ENCODE measurements at places on chromosomes 3 and 15.

GRCh38 chr15:64883100-64883581 is 28.6 kb upstream of the ANKDD1A start:
- DNase-seq, result peak; percentile 45

DNA sequence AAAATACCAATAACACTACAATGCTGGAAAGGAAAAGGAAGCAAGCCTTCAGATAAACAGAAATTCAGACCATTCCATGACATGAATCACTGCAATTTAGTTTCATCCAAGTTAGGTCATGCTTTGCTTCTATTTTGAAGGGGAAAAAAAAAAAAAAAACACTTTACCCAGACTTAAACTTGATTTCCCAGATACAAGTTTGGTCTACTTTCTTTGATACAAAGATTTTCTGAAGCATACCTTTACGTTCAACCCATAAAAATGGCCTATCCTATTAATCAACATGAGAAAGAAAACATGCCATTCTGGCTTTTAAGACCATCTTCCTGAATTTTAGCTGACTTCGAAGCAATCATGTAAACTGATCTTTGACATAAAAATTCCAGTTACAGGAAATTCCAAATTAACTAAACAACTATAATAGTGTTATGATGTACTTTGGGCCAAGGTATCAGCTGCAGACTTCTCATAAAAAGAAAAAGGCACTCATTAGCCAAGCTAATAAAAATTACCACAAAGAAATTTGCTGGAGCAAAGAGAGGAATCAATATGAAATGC is 12.6 kb downstream of the OSBPL10 start:
- DNase-seq, result no peak

DNA sequence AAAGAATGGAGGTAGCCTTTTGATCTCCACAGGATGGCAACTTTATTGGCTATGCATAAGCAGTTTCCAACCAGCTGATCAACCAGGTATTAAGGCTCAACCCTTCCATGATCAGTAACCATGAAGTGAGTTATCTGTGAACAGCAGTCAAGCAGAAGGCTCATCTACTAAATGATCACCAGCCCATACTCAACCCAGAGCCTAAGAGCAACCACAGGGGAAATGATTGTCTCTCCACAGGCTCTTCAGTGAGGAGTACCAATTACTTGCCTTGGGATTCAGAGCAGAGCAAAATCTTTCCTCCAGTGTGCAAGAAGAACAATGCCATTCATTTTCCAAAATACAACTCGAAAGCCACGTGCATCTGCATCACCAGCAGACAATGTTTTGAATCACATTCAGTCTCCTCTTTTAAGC is 754.8 kb downstream of the ROBO1 start:
- no peak for DNase-seq

DNA sequence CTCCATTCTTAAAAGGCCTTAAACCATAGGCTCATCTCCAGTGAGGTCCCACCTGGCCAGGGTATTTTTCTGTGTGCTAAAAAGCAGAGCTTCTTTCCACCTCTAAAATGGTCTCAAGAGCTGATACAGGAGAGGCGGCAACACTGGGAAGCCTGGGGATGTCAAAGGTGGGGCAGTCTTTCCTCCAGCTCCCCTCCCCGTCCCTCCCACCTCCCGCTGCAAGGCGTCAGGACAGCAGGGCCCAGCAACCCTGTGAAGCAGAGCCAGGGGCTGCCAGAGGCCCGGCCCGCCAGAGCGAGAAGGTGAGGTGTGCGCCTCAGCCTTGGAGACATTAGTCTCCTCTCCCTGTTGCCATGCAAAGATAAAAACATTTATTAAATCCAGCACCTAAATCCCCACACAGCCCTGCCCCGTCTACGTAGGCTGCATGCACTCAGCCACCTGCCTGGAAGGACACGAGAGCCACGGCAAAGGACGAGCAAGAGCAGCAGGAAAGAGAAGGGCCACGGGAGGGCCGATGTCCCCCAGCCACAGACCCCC is 75.6 kb downstream of the FAM174B start:
- DNase-seq, result no peak

DNA sequence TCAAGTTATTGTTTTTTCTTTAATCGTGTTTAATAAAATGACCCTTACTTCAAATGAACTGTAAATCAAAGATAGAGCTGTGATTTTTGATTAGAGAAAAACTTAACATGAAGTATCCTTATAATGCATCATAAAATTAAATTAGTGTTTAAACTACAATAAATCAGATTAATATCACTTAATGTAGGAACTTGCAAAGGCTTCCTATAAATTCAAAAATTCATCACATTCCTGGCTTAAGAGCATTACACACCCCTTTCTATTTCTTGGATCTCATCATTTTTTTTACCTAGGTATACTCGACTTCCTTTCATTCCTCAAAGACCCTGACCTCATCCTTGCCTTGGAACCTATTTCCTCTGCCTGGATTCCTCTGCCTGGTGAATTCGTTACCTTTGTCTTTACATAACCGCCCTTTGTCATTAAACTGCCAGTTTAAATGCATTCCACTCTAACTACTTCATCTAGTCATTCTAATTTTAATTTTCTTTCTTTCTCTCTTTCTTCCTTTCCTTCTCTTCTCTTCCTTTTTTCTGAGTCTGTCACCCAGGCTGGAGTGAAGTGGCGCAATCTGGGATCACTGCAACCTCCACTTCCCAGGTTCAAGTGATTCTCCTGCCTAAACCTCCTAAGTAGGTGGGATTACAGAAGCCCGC is 1244.5 kb downstream of the OTOL1 start:
- no peak for DNase-seq

DNA sequence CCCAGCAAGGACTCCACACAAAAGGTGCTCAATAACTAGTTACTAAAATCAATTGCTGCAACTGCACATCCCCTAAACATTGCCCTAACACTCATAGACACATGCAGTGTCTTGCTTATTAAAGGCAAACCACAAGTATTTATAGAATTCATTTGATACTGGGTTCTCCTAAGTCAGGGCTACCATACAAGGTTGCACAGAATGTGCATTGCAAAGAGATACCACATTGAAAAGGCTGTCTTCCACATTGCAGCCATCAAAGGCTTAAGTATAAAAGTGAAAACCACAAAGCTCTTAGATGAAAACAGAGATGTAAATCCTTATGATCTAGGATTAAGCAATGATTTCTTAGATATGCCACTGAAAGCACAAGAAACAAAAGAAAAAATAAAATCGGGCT is 33.6 kb upstream of the TOPAZ1 start:
- peak; percentile 11 for DNase-seq

GRCh38 chr3:194598771-194599557 is 34.3 kb downstream of the TMEM44 start:
- DNase-seq, result no peak

DNA sequence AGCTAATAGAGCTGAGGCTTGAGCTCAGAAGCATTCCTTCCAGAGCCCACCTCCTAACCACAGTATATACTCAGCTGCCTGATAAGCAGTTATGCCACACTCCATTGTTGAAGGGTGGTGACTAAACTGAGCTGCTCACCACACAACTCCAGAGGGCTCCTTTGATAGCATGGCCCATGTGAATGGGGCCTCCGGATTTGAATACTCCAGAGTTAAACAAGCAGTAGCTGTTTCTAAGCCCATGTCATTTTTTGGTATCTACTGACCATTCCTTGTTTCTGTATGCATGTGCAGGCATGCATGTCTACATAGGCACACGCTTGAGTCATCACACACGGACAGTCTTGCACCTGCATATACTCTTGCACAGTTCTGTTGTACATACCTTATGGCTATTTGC is 28.9 kb downstream of the IGSF10 start:
- DNase-seq, result no peak

- DNase-seq, result peak; percentile 82
Observed at GRCh38 chr15:63860155-63860554, 26.4 kb upstream of the HERC1 start.

DNA sequence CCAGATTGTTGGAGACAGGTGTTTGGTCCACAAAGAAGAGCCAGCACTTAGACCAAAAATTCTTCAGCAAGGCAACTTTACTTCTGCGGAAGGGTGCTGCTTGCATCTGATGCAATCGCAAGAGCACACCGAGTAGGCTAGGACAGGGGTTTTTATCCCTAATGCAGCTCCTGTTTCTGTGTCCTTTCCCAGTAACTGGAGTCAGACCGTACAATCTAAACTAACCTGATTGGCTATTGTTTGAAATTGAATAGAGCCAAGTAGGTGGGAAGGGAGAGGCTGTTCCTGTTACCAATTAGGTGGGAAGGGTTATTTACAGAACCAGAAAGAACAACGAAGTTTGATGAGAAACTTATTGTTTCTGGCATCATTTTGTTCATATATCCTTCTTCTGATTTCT is 77.6 kb downstream of the CHCHD4 start:
- no peak for DNase-seq

Measured in CD4-positive, alpha-beta T cell treated with Interleukin-6 at 100 ng/mL for 8 hours (primary cell).